ENCODE measurements at places on chromosomes 4 and X.

- DNase-seq = no peak
Observed at GRCh38 chr4:153207027-153207426, 2.8 kb downstream of the TRIM2 start.

- peak; percentile 30 for DNase-seq
Observed at GRCh38 chr4:73864365-73864764, 4.8 kb upstream of the CXCL1 start.

GRCh38 chrX:140342410-140342809 is 162.5 kb downstream of the SOX3 start:
- DNase-seq = no peak

GRCh38 chrX:68889249-68889648 is 60.4 kb downstream of the EFNB1 start:
- no peak for DNase-seq

- DNase-seq = peak; percentile 10
Observed at GRCh38 chr4:122997463-122998101, 75.2 kb upstream of the NUDT6 start.

DNA sequence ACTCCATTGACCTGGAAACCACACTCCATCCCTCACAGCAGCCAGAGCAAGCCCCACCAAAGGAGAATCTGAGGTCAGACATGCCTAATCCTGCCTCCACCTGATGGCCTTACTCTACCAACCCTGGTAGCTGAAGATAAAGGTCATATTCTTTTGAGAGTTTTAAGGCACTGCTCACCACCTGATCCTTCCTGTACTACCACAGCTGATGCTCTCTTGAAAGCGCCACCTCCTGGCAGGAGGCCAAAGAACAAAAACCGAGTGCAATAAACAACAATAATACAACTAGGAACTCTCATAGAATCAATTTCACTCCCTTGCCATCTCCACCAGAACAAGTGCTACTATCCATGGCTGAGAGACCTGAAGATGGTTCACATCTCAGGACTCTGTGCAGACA is 301.6 kb downstream of the NAF1 start:
- DNase-seq = no peak

GRCh38 chrX:30798810-30799209 is 90.2 kb downstream of the TAB3 start:
- no peak for DNase-seq

- DNase-seq = no peak
Observed at GRCh38 chr4:57575426-57575825, 465.2 kb upstream of the IGFBP7 start.

DNA sequence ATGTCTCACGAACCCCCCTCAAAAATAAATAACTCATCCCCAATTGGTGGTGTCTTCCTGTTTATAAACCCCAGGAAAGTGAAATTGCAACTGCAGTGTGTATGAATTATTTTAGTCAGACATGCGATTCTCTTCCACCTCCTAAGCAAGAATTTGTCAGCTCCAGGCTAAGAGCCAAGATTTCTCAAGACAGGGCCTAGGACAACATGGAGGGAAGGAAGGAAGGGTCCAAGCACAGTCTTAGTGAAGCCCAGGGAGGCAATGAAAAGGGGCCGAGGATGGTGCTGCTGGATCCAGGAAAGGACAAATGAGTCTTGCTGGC is 20.0 kb downstream of the SH3KBP1 start:
- peak; percentile 42 for DNase-seq

DNA sequence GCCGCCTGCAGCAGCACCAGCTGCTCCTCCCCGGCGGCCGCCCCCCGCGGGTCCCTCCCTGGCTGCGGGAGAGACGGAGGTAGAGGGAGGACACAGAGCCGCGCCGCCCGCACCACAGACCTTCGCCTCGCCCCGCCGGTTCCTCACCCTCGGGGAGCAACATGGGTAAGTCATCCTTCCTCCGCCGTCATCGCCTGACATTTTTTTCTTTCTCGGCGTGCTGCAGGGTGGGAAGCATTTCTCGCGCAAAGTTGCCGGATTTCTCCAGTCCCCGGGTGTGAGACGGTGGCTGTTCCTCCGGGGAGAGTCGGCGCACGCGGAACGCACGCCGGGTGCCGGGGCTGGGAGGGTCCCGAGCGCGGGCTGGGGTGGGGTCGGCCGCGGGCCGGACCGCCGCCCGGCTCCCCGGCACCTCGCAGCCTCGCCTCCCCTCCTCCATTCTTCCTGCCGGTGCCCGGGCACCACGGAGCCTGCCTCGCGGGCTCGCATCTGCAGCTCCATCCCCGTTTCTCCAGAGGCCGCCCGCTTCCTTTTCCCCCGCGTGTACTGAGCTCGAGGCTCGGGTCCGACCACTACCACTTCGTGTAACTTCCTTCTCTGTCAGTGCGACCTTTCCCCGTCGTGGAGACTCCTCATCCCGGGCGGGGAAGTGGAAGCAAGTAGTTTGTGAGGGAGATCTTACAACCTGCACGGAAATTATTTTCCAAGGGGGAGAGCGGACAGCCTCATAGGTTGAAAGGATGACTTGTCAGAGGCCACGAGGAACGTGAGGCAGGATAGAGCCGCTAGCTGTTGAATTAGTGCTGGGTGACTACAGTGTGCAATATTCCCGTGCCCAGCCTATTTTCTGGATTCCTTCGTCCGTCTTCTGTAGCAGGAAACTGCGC is 464 bp downstream of the RAP1GDS1 start:
- DNase-seq = peak; percentile 80

GRCh38 chrX:1416965-1417760 is 25.2 kb upstream of the SLC25A6 start:
- DNase-seq = no peak

DNA sequence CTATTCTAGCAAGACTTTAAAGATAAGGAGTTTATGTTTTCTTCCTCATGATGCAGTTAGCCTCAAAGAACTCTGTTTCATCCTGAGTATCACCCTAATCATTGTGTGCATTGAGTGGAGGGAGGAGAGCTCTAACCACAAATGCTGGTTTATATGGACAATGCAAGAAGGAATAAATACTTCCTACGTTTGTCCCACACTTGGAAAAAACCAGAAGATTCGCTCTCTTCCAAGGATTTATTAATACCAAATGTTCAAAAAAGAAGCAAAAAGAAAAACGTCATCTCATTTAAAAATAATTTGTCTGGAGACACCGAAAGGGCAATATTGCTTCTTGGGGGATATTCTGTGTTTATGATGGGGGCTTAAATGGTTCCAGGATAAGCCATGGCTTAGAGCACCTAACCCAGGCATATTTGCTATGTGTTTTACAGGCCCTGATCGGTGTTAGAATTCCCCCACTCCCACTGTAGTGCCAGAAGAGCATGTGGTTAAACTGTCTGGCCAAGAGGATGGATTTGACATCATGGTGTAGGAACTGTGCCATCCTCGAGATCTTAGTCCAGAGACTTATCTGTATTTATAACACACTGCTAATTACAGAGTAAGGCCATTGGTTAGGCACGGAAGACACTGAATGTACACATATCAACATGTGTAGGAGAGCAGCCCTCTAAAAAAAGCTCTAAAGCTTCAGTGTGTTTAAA is 227.2 kb downstream of the ANK2 start:
- DNase-seq = no peak

GRCh38 chrX:13254076-13254785 is 65.6 kb downstream of the ATXN3L start:
- DNase-seq = peak; percentile 44

GRCh38 chr4:153791746-153792617 is 3.1 kb upstream of the SFRP2 start:
- peak; percentile 28 for DNase-seq

DNA sequence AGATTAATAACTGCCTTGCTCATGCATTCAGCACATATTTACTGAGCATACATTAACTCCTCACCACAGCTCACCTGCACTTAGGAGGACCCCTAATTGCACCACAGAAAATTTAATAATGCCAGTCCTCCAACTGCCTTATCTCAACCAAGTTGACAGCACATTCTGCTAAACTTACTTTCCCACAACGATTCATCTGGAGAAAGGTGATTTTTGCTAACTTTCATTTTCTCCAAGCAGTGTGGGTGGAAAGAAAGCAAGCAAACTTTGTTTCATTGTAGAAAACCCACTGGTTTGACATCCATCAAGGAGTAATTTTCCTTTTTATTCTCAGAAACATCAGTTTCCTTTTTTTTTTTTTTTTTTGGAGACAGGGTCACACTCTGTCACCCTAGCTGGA is 49.1 kb downstream of the RASGEF1B start:
- DNase-seq = no peak

- no peak for DNase-seq
Observed at GRCh38 chr4:11801466-11802446, 373.1 kb upstream of the HS3ST1 start.

DNA sequence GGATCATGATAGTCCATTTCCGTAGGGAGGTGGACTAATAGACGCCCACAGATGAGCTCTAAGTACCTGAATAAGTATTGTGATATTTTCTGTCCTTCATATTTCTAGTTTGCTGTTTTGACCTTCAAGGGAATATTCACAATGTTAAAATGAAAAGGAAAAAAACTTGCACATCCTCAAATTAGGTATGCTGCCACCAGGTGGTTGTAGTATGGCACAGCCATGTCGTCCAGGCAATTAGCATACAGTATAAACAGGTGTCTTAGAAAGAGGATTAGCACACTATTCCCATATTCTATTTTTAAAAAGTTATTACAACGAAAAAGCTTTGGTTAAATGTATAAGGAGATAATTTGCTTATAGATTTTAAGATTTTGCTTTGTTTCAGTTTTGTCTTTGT is 802.0 kb downstream of the RPA4 start:
- peak; percentile 49 for DNase-seq

GRCh38 chrX:45264865-45265264 is 64.2 kb upstream of the DIPK2B start:
- DNase-seq = no peak

DNA sequence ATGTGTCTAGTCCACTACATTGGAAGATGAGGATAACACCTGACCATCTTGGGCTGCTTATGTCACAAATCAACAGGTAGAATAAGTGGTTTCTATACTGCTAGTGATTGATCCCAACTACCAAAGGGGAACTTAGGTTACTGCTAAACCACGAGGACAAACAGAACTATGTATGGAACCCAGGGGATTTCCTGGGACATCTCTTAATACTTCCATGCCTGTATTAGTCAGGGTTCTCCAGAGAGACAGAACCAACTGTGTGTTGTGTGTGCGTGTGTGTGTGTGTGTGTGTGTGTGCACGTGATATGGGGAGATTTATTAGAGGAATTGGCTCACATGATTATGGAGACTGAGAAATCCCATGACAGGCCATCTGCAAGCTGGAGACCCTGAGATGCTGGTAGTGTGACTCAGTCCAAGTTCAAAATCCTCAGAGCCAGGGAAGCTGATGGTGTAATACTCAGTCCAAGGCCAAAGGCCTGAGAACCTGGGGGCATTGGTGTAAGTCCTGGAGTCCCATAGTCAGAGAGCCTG is 16.2 kb upstream of the AFF1 start:
- DNase-seq = peak; percentile 56

- DNase-seq = no peak
Observed at GRCh38 chr4:26484032-26484515, 6.2 kb downstream of the CCKAR start.

DNA sequence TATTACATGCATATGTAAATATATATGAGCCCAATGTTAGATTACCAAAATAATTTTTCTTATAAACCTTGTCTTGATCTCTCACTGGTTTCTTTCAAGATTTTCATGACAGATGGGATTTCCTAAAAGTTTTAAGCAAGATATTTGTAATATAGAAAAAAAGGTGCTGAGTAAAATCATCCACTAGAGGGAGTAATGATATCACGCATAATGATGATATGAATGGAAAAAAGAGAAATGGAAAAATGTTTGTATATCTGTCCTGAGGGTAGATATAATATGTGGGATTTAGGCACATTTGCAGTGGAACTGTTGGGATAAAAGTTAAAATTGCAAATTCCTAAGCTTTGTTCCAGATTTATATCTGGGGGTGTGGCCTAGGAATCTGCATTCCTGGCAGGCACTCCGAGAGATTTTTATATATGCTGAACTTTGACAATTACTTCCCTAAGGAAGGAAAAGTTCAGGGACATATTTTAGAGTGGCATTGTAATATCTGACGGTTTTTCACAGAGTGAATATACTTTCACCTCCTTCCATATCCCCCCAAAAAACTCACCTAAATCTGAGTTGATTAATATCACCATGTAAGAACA is 60.5 kb downstream of the TMA16 start:
- peak; percentile 62 for DNase-seq

GRCh38 chrX:132489578-132490419 is 961 bp upstream of the MBNL3 start:
- peak; percentile 7 for DNase-seq
